Effector memory CD4-positive, alpha-beta T cell (primary cell): ENCODE measurements at places on chromosomes 7 and 10.

DNA sequence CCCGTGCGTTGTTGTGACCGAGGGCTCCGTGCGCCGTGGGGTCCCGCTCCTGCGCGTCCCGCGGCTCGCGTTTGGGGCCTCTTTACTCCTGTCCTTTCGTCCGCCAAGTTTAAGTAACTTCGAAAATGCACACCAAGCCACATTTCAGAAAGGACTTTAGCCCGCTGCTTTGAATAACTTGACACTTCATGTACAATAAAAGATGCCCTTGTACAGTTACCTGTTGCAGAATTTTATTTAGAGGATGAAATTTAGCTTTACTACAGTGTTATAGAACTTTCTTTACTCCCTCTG is 459 bp downstream of the SUGCT start:
- H3K27ac ChIP-seq = no peak overlapping the region
- peaks cover 3% of the 10 kb centered on the region for H3K36me3 ChIP-seq
- DNase-seq = no peak

- no peak overlapping the region for H3K4me3 ChIP-seq
- H3K27me3 ChIP-seq = no peaks in the 10 kb centered on the region
- no peak overlapping the region for H3K27ac ChIP-seq
- H3K4me1 ChIP-seq = no peaks in the 10 kb centered on the region
Measured at GRCh38 chr10:51137756-51138529, 63.7 kb downstream of the PRKG1 start.

DNA sequence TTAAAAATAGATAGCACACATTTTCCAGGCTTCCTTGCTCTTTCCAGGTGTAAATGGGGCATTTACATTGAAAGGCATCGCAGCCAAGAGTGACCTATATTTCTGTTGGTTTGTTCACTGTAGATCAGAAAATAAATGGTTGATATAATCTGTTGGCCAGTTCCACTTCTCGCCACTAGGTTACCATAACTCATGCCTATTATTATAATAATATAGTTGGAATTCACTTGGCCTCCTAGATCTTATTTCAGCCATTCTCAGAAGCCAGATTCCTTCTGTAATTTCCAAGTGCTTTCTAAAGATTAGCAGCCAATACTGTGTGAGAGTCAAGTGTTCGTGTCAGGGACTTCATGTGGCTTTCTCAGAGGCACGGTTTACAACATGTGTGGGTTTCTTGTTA is 179.5 kb downstream of the DNAH11 start:
- no peaks in the 10 kb centered on the region for H3K4me1 ChIP-seq
- H3K4me3 ChIP-seq = no peak overlapping the region
- no peak overlapping the region for H3K27ac ChIP-seq
- no peaks in the 10 kb centered on the region for H3K27me3 ChIP-seq

DNA sequence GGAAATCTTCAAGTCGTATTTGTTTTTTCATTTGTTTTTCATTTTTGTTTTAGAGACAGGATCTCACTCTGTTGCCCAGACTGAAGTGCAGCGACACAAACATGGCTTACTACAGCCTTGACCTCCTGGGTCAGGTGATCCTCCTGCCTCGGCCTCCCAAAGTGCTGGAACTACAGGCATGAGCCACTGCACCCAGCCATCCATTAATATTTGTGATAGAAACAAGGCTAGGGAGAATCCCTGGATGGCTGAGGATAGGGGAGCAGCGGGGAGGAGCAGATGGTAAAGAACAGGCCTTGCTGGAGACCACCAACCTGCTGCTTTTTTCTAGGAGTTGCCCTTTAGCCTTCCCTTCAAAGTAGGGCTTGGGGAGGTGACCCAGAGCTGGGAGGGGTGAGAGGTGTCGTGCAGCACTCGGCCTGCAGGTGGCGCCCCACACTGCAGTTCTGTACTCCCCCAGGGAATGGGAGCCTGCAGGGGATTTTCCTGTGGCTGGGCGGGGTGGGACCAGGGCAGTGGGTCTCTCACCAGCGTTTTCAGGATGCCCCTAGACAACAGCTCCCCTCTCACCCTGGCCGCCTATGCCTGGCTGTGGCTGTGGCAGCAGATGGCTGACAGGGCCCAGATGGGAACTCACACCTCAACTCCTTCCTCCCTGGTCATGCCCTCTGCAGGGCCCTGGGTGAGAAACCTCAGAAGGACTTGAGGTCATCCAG is 12.6 kb upstream of the CDH23 start:
- no peaks in the 10 kb centered on the region for H3K36me3 ChIP-seq
- H3K4me1 ChIP-seq = no peaks in the 10 kb centered on the region
- H3K27me3 ChIP-seq = no peaks in the 10 kb centered on the region
- H3K4me3 ChIP-seq = no peak overlapping the region

- no peak overlapping the region for H3K4me3 ChIP-seq
- no peaks in the 10 kb centered on the region for H3K4me1 ChIP-seq
- no peaks in the 10 kb centered on the region for H3K36me3 ChIP-seq
- no peaks in the 10 kb centered on the region for H3K27me3 ChIP-seq
- DNase-seq = no peak
Measured at GRCh38 chr7:89837515-89837914, 316.8 kb upstream of the STEAP1 start.

- DNase-seq = no peak
- no peak overlapping the region for H3K4me3 ChIP-seq
- H3K4me1 ChIP-seq = no peaks in the 10 kb centered on the region
- H3K36me3 ChIP-seq = no peaks in the 10 kb centered on the region
- no peaks in the 10 kb centered on the region for H3K27me3 ChIP-seq
Measured at GRCh38 chr10:33216661-33217427, 117.6 kb downstream of the NRP1 start.

DNA sequence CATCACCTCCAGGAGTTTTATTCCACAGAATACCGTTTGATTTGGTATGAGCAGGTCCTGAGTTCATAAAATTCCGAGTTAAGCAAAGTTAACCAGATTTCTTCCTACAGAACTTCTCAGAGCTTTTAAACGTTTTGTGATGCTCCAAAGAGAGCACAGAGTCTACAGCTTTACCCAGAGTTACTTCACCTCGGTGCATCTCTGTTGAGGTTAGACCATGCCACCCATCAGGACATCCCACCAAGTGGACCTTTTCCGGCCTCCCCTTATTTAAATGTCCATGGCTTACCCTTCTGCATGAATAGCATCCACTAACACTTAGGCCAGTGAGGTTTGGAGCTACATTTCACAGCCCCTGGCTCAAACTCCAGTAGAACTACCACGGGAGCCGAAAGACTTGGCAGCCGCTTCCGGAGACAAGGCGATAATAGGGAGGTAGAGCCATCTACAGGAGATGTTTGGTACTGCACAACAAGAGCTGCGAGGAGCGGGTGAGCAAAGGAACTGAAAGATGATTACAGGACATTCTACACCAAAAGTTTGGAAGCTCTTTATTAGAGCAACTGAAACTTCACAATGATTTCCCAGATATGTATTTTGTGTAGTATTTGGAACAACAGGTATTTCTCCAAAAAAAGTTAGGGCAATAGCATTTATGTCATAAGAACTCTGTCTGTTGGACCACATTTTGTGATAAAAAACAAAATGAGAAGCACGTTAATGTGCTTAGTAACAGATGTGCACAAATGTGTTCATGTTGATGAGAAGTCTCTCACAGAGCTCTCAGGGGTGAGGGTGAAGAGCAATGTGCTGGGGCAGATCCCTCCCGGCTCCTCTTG is 174.7 kb downstream of the HERPUD2 start:
- no peaks in the 10 kb centered on the region for H3K36me3 ChIP-seq
- H3K4me3 ChIP-seq = no peak overlapping the region
- H3K4me1 ChIP-seq = no peaks in the 10 kb centered on the region
- no peaks in the 10 kb centered on the region for H3K27me3 ChIP-seq
- H3K27ac ChIP-seq = no peak overlapping the region

DNA sequence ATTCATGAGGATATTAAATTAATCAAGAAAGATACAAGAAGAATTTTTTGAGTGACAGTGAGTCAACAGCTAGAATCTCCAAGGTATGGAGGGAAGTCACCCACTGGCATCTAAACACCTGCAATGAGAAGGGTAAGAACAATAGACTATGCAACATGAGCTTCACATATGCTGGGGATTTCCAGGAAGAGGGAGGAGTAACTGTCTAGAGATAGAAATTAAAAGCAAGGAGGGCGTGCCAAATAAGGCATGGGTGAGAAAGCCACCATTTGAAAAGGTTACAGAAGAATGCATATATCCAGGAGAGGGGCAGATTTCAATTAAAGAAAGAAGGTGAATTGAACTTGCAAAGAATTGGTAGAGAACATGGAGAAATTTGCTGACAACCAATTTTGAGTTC is 365.7 kb downstream of the GPR37 start:
- H3K4me1 ChIP-seq = no peaks in the 10 kb centered on the region
- H3K4me3 ChIP-seq = no peak overlapping the region
- no peak for DNase-seq
- H3K36me3 ChIP-seq = no peaks in the 10 kb centered on the region
- no peak overlapping the region for H3K27ac ChIP-seq

DNA sequence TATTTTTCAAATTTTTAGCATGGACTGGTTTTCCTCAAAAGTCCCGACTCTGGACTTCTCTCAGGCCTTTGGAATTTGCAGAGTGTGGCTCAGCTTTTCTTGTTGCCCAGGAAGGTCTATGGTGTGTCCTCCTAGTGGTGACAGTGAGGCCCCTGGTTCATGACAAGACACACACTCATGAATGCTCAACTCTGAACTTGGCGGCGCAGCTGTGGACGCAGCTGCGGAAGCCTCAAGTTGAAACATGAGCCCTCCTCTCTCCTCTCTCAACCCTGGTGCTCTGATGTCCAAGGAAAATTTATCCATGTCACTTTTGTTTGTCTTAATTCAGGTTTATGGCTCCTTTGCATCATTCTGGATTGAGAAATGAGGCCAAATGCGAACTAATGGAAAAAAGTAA is 183.9 kb downstream of the HECW1 start:
- H3K27ac ChIP-seq = no peak overlapping the region
- no peaks in the 10 kb centered on the region for H3K36me3 ChIP-seq
- H3K27me3 ChIP-seq = peaks cover under 1% of the 10 kb centered on the region
